Right cardiac atrium (tissue), 5 donors: ENCODE measurements at places on chromosomes 12 and 14. TPM values are rescaled to one million over a fixed set of nuclear protein-coding genes. Genes with fewer than 3 reads are reported as not detected.

- DNase-seq, result no peak
Measured at GRCh38 chr12:71655495-71655894, 8.2 kb downstream of the ZFC3H1 start.

JPH4 gene
- 0.20 TPM for total RNA-seq

DNA sequence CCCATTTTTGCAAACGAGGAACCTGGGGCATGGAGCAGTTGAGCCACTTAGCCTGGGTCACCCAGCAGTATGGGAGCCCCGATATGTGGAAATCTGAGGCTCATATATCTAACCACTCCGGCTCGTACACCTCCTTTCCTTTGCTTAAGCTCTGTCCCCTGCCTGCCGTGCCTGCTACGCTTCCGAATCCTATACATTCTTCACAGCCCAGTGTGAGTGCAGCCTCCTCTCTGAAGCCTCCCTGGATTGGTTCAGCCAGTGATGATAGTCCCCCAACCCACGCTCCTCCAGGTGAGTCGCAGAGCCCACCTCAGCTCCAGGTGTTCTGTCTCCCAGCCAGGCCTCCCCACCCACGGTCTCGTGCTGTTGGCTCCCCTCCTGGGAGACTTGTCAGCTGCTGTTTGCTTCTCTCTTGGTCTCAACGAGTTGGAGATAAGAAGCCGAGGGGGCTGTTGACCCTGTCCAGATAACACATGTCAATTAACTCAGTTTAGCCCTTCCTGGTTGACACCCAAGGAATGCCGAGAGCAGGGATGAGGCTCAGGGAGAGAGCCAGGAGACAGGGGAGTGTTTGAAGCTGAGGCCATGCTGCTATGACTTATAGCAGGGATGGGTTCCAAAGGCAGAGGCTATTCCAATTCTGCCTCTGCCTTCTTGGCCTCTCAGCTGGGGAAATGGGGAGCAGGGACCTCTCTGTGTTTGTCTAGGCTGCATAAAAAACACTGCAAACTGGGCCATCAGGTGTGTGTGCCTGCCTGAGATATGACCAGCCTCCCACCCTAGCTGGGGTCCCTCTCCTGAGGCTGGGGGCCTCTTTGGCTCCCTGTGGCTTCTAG, 19.0 kb downstream of the SDSL start:
- DNase-seq, result no peak

DNA sequence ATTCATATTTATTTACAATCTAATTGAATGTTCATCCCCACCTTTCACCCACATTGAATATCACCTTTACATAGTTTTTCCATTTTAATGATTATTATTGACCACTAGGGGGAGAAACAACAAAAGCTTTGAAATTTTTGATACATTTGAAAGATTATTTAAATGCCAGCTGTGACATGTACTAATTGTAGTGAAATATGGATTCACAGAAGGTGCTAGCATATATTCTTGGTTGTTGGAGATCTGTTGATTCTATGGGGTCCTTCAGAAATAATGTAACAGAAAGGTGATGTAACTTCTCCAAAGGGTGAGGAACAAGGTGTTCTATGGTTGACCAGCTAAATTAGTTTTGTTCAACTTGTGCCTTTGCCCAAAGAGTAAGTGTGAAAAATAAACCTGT, 22.4 kb upstream of the GPR33 start:
- no peak for DNase-seq

- DNase-seq, result no peak
Measured at GRCh38 chr12:67797753-67798152, 149.2 kb downstream of the DYRK2 start.

DNA sequence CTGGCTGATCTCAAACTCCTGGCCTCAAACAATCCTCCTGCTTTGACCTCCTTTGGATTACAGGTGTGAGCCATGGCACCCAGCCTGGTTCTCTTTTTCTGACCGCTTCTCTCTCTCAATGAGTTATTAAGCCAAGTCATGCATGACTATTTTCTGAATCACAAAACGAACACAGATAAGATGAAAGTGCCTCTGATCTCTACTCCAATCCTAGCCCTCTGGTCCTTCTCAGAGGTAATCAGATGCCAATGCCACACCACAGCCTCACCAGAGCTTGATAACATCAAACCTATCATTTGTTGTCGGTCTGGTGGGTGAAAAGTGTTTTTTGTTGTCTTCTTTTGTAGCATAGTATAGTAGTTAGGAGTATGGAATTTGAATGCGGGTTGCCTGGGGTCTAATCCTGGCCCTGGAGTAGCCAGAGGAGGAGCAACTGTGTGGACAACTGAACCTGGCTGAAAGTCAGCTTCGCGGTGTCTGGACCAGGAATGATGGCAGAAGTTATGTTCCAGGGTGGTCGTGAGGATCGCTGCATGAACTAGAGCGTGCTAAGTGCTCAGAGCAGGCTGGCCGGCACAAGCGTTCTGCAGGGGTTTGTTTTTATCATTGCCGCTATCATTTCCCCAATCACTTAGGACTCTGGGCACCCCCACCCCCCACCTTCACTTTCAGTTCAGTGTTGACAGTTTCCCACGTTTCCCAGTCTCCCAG, 77.9 kb downstream of the SPRING1 start:
- no peak for DNase-seq

DNA sequence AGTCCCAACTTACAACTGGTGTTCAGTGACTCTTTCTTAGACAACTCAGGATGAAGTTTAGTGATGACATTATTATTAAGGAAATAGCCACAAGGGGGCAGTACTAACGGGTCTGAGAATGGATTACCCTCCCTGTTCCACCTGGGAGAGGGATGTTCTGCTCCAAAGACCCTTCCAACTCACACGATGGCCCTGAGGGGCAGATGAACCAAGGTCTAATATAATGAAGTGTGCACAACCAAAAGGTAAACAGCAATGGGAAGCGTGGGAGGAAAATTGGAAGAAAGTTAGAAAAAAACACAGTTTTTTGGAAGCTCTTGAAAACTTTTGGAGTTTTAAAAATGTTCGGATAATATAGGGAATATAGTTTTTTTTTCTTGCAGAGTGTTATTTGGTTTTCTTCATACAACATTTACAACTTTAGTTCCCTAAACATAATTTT, 24.0 kb downstream of the FGF6 start:
- DNase-seq, result no peak
